ENCODE measurements at places on chromosomes 2 and 18.

DNA sequence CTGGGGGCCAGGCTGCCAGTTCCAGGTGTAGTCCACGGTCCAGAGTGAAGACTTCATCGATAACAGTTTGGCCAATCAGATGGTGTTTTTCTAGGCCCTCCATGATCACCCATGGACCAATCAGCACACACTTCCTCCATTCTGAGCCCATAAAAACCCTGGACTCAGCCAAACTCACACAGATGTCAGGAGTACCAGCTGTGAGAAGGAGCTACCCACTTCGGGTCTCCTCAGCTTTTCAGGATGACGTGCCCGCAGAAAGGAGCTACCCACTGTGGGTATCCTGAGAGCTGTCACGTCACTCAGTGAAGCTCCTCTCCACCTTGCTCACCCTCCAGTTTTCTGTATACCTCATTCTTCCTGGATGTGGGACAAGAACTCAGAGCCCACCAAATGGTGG, 210.0 kb upstream of the RASGRP3 start:
- DNase-seq: no peak

GRCh38 chr2:236818281-236819045, 248.8 kb downstream of the ACKR3 start:
- DNase-seq: no peak

GRCh38 chr18:45557779-45558178, 57.5 kb upstream of the SLC14A2 start:
- DNase-seq: no peak

GRCh38 chr2:12429779-12430406, 286.8 kb upstream of the TRIB2 start:
- no peak for DNase-seq

DNA sequence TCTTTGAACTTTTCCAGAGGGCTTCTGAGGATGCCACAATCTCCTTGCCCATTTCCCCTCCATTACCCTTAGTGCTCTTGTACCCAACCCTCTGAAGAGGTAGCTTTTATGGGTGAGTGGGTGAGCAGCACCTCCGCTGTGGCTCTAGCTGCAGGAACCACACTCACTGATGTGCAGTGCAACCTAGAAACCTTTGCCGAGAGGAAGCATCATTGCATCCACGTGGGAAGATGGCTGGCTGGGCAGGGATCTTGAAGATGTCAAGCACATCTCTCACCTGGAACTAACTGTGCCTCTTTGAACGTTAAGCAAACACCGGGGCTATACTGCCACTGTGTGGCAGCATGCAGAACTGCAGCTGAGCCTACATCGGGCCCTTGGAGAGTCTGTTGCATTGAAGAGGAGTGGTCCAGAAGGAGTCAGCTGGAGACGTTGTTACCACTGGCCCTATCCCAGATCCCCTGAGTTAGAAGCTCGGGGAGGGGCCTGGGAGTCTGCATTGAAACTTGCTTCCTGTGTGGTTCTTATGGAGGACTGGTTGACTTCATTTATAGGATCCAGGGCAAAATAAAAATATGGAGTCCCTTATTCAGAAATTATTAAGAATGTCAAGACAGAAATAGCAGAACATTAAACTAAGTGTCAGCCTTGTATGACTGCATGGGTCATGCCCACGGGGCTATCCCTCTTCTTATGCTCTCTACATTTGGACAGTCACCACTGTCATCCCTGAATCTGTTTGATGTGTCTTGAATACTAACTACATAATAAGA, 28.7 kb downstream of the IGFBP5 start:
- peak; percentile 85 for DNase-seq

GRCh38 chr2:50069454-50069853, 915.1 kb upstream of the FSHR start:
- DNase-seq: no peak

DNA sequence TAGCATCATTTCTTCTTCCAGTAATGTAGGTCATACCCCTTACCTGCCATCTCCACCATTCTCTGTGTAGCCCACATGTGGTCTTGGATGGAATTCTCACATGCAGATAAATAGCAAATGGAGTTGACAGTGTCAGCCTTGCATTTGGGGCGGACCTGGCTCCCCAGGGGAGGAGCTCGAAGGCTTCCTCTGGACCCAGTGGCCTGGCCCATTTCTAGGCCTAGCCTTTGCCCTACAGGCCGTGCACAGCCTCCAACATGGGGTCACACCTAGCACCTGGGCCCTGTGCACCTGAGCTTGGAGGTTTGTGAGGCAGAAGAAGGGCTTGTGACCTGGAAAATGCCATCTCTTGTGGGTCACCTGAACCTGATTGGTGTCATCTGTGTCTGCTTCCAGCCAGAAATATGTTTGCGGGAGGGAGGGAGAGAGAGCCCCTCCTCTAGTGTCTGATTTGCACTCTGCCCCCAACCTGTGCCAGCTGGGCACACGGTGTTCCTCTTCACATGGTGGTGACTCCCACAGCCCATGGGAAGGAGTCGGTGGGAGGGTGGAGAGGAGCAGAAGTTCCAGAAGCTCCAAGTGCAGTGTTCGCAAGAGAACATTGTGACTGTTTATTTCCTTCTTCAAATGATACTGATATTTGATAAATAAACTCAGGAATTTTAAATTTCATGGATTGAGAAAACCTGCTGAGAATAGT, 33.0 kb downstream of the ITGB1BP1 start:
- no peak for DNase-seq

DNA sequence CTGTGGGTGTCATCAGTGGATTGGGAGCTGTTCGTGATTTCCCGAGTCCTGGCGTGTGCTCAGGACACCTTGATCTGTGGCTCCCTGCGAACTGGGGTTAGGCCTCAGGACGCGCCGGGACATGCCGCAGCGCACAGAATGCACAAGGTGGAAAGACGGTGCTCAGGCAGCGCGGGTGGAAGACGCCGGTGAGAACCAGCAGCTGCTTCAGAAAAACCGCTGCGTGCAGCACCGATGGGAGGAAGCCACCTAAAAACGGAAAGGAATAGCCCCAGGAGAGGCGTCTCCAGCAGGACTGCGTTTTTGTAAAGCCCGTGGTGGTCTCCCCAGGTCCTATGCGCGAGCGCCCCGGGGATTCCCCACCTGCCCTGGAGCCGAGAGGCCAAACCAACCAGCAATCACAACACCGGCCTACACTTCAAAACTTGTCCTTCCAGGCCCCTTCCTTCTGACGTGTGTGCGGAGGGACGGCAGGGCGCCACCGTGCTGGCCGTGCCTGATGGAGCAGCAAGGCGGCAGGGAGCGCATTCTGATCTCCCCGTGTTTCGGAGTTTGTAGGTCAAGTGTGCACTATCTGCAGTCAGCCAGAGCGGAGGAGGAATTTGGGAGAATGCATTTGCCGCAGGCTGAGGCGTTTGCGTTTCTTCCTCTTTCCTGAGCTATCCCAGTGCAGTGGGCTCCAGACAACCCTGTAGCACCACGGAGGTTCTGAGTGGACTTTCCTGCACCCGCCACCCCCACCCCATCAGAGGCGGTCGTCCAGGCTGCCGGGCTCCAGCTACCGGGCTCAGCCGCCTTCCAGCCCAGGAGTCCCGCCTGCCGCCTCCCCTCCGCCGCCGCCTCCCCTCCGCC, 32.2 kb downstream of the RTP5 start:
- peak; percentile 68 for DNase-seq

- no peak for DNase-seq
These were observed 83.1 kb downstream of the VWA3B start for GRCh38 chr2:98170076-98170475.

DNA sequence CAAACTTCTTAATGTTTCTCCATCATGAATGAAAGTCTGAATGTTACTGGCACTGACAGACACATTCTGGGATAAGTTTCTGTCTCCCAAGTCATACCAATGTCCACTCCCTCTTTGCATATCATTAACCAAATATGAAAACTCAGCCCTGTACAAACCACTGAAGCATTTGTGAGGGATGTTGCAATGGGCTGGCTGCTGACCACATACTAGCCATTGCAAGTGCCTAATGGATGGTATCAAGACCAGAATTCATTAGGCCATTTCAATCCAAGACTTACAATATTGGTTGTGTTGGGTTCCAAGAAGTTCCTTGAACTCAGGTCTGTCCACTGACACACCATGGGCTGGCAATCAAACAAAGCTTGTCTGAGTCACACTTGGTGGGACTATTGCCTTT, 73.8 kb downstream of the CBLN2 start:
- no peak for DNase-seq

DNA sequence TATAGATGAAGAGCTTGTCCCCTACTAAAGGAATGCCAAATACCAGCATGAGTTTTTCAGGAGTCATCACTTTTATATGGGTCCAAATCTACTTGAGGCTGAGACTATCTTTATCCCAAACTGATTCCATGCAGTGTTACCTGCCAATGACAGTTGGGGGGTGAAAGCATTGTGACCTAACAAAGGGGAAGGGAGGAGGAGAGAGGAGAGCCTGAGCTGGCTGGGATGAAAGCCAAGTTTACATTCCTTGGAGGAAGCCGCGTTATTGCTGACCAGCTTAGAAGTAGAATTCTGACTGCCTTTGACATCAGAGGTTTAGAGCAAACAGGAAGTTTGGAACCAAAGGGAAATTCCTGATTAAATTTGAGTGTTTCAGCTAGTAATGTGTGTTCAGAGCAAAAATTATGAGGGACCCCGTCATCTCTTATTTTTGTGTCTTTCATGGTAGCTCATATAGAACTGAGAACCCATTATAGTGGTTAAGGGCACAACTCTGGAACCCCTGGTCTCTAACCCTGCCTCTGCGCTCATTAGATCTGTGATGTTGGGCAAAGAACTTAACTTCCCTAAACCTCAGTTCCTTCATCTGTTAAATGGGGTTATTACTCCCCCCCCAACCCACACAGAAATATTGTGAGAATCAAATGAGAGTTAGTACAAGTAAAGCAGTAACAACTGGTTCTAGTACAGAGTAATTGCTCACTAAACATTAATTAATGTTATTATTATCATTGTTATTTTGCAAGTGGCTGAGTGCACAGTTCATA, 199.3 kb upstream of the EPAS1 start:
- peak; percentile 71 for DNase-seq

DNA sequence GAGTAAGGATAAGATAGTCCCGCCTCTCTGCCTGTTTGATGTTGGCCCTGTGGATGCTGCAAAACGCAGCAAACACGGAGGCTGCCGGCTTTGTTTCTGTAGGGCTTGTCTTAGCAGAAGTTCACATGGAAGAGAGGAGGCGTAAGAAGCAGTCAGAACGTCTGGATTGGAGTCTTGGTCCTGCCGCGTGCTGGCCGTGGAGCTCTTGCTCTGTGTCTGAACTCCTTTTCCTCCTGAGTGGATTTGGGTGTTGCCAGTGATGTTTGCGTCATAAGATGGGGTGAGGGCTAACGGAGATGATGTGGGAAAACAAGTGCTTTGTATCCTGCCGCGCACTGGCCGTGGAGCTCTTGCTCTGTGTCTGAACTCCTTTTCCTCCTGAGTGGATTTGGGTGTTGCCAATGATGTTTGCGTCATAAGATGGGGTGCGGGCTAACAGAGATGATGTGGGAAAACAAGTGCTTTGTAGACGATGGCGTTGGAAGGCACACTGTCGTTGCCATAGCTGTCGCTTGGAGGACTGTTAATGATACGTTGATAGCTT, 240.9 kb downstream of the AGAP1 start:
- no peak for DNase-seq

DNA sequence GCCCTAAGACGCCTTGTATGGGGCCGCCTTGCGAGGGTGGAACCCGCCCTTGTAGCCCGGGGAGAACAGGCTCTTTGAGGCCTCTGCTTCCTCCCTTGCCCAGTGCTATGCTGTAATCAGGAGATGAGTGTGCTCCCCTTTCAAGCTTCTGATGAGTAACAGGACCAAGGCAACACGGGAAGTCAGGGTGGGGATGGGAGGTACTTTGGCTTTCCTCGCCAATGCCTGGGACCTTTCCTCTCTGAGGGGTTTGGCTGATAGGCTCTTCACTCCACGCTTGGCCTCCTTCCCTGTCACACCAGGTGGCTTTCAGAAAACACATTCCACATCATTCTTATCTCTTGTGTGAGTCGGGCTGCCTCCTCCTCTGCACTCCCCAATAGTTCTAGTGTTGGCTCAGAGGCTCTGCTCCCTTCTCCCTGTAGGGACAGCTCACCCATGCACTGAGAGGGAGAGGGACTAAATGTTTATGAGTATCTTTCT, 223.7 kb upstream of the TRIB2 start:
- DNase-seq: peak; percentile 9

DNA sequence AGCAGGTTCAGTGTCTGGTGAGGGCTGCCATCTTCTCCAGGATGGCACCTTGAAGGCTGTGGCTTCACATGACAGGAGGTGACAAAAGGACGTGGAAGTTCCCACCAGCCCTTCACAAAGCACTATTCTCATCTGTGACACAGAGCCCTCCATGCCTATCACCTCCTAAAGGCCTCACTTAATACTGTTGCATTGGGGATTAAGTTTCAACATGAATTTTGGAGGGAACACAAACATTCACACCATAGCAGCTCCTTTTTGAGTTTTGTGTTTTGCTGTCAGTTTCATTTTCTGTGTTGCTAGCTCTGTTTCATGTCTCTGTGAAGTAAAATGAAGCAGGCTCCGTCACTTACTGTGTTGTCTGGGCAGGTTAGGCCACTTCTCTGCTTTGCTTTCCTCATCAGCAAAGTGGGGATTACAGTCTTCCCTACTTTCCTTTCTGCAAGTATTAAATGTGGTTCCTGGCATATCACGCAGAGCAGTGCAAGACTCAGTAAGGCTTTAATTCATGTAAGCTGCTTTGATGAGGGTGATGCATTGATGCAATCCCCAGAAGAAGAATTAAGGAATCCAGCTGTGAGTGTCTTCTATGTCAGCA, 31.6 kb downstream of the LIMS1 start:
- no peak for DNase-seq

- DNase-seq: peak; percentile 26
These were observed 619 bp upstream of the FAM168B start for GRCh38 chr2:131093696-131094462.

DNA sequence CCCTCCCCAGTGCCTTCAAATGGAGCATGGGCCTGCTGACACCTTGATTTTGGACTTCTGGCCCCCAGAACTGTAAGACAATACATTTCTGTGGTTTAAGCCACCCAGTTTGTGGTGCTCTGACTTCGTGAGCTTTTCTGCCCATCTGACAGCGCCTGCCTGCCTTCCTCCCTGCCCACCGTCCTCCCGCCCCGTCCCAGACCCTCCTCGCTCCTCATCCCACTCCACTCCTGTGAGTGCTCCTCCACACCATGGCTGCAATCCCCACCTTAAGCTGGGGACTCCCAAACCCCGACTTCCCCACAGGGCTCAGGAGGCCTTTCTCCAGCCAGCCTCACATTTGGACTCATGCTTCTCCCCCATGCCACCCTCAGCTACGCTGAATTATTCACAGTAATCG, 70.7 kb downstream of the CABLES1 start:
- no peak for DNase-seq

DNA sequence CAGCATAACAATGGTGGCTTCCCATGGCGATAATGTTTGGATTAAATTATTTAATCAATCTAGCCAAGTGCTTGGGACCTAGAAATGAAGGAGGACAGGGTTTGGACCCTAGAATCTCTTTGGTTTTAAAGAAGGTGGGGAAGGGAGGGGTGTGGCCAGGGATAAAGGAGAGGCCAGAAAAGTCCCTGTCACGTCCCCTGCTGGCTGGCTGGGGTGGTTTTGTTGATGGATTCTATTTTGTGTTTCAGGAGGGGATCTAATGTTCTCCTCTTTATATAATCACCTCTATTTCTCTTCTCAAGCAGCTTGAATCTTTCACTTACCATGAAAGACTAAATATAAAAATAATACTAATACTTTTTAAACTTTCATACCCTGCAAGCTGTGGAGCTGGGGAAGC, 52.6 kb upstream of the GALR1 start:
- no peak for DNase-seq

GRCh38 chr2:191333911-191334357, 88.7 kb downstream of the MYO1B start:
- no peak for DNase-seq

GRCh38 chr2:102226612-102227391, 40.0 kb downstream of the IL1RL2 start:
- DNase-seq: no peak

Data from pancreas (tissue), 10 donors.